Activated T-cell treated with anti-CD3 and anti-CD28 coated beads for 4 hours (primary cell): ENCODE measurements at places on chromosomes 3 and 15.

GRCh38 chr15:50854601-50855490 lies 53.6 kb upstream of the AP4E1 start:
- DNase-seq: no peak

DNA sequence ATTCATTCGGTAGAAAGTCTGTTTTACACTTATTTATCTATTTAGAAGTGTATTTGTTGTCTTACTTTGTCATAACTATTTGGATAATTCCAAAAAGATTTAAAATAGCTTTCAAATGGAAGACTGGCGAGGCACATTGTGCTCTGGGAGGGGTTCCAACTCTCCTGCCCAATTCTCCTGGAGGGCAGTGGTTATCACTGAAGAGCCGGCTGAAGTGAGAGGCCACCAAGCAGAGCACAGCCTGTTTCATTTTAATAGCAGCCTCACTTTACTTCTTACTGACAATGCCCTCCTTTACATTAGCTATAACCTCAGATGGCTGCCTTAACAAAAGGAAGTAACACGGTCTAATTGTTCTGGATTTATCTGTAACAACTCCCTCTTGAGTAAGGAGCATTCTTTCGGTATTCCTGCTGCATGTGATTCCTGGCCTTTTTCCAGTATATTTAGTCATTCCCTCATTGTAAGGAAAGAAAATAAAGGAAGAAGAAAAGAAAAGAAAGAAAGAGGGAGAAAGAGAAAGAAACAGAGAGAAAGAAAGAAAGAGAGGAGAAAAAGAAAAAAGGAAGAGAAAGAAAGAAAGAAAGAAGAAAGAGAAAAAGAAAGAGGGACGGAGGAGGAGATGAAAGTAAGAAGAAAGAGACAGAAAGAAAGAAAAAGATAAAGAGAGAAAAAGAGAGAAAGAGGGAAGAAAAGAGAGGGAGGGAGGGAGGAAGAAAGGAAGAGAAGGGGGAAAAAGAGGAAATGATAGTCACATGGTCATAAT lies 339.8 kb upstream of the WNT5A start:
- DNase-seq: no peak

GRCh38 chr15:92466834-92467233 lies 73.2 kb downstream of the ST8SIA2 start:
- DNase-seq: no peak

- DNase-seq: no peak
Observed at GRCh38 chr3:172527306-172527705, 4.1 kb upstream of the TNFSF10 start.
